HT1080 (cell line): ENCODE measurements at places on chromosomes 2 and 18. TPM values are rescaled to one million over a fixed set of nuclear protein-coding genes. Genes with fewer than 3 reads are reported as not detected.

Gene PCARE
- total RNA-seq, result not detected in 2 replicates

Gene LYPD6
- 2.3 and 3.1 TPM in 2 replicates for total RNA-seq

Gene DES
- not detected in 2 replicates for total RNA-seq

DNA sequence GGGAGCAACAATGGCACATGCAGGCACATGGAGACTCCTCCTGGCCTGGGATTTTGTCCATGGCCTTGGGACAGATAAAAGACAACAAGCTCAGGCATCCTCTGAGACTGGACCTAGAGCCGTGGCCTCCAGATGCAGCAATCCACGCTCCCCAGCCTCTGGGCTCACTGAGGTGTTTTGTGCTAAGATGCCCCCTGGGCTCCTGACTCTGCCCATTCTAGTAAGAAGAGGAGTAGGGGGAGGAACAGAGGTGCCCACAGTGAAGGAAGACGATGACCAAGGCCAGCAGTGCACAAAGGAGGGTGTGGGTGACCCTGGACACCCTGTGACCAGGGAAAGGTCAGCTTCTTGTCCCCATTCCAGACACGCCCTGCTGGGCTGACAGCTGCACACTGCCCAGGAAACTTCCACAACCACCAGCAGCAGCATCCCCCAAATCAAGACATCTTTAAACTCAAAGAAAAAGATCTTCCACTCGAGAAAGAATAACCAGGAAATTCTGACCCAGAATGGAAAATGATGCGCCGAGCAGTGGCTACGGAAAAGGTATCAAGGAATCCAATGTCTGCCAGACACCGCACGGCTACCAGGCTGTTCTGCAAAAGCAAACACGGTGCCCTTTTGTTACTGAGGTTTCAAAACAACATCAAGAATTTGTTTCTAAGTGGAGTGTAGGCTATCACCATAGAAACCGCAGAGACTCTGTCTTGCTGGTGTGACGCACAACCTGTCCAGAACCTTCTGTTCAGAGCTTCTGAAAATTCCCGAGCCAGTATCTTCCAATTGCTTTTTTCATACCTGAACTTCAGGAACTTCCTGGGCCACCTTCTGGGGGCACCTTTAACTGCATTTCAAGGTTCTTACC lies 65.5 kb downstream of the ZNF516 start:
- no peak for DNase-seq

DNA sequence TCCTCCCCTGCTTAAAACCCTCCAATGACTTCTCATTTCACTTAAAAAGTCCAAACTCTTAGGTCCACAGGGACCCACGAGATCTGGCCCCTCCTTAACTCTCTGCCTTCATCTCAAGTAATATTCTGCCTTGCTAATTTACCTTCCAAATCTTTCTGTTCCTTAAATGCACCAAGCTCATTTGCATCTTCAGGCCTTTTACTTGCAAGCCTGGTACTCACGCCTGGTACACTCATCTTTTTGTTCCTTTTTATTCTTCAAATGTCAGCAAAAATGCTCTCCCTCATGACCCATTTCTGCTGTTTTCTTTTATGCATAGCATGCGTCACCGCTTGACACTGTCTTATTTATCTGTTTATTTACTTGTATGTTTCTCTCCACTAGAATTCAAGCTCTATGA lies 2.7 kb upstream of the WIPF1 start:
- no peak for DNase-seq

DNA sequence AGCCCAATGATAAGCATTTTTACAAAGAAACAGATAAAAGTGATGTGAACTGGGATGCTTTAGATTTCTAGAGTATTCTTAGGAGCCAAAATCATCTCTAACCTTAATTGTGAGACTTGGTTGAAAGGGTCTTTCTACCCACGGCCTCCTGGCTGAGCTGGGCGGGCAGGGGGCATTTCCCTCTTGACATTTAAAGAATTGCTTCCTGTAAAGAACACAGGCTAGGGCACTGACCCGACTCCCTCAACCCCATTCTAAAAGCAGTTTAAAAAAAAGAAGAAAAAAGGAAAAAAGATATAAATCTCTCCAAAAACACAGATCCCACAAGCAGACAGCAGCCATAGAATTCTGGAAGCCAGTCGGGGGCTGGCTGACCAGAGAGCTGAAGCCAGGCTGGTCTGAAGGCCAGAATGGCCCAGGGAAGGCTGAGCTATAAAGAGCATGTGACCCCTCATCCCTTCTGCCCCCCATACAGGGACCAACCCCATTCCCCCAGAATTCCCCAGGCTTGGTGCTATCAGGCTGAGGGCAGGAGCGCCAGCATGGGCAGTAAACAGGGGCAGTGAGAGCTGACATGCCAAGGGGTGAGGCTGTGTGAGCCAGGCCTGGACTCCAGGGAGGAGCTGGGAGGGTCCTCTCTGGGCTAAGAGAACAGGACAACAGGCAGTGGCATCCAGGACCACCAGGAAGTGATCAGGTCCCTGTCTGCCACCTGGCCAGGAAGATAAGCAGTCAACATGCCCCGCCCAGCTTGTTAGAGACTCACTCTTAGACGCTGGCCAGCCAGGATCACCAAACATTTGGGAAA lies 188.5 kb downstream of the HDAC4 start:
- DNase-seq, result no peak

DNA sequence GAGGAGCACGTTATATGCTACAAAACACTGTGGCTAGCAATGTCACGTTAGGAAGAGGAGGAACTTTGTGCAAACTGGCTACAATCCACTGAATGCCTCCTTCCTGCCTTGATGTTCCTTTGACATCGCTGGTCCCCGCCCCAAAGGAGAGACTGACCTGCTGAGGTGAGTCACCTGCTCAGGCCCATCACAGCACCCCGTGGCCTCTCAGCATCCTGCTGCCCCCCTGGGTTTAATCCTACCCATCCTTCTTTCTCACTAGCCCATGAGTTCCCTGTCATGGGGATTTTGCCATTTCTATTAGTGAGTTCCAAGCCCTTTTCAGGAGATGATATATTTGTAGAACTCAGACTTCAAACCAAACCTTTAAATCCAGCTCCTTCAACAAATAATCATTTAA lies 16.2 kb downstream of the DLGAP1 start:
- DNase-seq, result no peak

GRCh38 chr18:62792016-62792415 lies 76.7 kb downstream of the PHLPP1 start:
- DNase-seq, result no peak

- peak; percentile 75 for DNase-seq
These were observed 12.8 kb upstream of the PPM1B start for GRCh38 chr2:44155666-44156446.

- DNase-seq, result no peak
These were observed 16.4 kb downstream of the KLF11 start for GRCh38 chr2:10059552-10060335.

DNA sequence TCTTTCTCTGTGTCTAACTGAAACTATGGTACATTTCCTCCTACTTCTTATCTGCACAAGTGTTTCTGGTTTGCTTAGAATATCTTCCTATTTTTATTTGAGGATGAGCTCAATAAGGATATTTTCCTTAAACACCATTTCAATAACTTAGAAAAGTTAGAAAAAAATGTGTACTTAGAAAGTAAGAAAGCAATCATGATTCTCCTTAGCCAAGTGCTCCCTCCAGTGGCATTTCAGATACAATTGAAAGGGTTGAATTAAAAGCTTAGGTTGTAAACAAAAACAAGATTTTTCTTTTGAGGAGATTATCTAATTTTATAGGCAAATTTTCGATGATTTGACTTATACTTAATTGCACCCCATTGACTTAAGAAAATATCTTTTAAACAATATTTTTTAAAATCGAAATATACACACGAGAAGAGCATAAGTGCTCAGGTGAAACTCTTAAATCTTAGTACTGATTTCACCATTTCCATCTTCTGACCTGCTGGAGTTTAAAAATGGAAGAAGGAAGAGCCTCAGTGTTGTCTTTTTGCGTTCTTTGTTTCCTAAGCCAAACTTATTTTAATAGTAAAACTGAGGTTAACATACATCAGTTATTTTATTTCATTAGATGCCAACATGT lies 26.9 kb downstream of the C18orf63 start:
- DNase-seq, result peak; percentile 14

GRCh38 chr2:224325941-224326340 lies 76.0 kb downstream of the FAM124B start:
- DNase-seq, result no peak

- DNase-seq, result no peak
These were observed 68.5 kb downstream of the NRP2 start for GRCh38 chr2:205750797-205751196.

DNA sequence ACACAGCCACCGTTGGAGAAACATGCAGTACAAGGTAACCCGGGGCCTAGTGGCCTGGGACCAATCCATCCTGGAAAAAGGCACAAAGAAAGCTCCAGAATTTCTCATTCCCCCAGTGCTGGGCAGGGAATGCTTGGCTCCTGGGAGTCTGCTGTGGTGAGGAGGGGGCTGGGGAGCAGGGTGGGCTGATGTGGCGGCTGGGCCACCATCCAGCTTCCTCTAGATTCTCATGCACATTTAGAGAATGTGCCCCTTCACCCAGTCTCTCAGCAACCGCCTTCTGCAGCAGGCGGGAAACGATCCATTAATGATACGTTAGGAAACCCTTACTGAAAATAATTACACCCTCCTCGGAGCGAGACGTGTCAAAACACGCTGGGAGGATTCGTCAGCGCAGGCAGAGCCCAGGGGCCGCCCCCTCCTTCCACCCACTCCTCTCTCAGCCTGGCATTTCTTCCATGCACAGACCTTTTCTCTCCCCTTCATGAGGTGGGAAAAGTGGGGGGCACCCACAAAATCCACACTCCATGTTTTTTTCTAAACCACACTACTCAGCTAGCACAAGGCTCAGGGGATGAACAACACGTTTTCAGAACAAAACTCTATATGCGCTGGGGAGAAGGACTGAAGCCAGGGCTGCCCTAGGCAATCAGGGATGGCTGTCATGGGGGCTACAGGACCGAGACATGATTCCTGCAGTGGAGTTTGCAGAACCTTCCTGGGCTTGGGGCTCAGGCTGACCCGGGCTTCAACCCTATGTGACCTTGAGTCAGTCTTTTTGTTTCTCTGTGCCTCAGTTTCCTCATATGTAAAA lies 56.1 kb upstream of the SMAD7 start:
- DNase-seq, result no peak
